ENCODE measurements at places on chromosomes 16 and 17.

DNA sequence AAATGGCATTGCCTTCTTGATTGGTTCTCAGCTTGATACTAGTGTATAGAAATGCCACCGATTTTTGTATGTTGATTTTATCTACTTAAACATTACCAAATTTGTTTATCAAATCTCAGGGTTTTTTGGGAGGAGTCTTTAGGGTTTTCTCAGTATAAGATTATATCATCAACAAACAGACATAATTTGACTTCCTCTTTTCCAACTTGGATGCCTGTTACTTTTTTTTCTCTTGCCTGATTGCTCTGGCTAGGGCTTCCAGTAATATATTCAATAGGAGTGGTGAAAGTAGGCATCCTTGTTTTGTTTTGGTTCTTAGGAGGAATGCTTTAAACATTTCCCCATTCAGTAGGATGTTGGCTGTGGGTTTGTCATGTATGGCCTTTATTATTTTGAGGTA is 29.1 kb downstream of the EFCAB13 start:
- DNase-seq = no peak

GRCh38 chr16:4498546-4499195 is 22.5 kb downstream of the HMOX2 start:
- no peak for DNase-seq

DNA sequence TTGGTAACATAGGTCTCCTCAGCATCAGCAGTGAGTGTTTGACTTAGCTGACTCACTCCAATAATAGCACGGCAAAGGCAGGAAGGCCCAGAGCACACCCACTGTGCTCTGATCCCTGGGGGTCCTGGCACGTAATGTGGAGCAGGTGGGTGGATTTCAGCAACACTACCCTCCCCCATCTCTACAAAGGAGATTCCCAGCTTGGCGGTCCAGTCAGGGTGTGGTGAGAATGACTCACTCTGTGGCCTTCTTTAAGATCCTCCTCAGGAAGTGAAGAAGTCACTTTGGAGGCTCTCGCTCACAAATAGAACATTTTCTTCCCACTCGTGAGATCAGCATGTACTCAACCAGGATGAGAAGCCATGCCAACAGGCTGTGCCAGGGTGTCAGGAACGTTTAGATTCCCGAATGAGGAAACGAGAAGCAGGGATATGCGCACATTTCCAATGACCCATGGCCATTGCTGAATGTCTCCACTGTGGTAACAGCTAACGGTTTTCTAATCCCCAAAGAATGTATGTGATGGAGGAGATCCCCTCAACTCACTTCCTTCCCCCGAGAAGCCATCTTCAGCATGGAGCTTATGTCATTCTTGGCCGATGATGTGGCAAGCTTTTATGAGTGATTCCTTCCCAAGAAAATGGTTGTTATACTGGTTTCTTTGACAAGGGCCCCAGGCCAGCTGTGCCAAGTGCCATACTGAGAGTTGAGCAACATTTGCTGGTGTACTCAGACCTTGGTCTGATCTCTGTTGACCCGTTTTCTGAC is 365.2 kb downstream of the C16orf95 start:
- no peak for DNase-seq

DNA sequence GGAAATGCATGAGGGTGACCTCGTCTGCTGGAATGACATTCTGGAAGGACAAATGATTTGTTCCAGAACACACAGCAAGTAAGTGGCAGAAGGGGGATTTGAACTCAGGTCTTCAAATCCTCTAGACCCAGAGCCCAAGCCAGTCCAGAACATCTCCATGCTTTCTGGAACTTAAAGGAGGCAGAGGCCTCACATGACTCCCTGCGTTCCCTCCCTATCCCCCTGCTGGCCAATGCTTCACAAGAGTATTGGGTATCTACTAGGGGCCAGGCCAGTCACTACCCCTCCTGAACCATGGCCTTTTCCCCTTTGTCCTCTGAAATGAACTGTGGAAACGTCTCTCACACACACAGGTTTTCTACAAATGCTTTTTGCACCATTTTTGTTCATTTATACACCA is 7.6 kb upstream of the BEAN1 start:
- no peak for DNase-seq

GRCh38 chr17:34853924-34854323 is 107.3 kb downstream of the CCT6B start:
- no peak for DNase-seq

Measured in NCI-H748 treated with DMSO at 0.1 percent for 48 hours (cell line).